ENCODE measurements at places on chromosomes 4 and X.

DNA sequence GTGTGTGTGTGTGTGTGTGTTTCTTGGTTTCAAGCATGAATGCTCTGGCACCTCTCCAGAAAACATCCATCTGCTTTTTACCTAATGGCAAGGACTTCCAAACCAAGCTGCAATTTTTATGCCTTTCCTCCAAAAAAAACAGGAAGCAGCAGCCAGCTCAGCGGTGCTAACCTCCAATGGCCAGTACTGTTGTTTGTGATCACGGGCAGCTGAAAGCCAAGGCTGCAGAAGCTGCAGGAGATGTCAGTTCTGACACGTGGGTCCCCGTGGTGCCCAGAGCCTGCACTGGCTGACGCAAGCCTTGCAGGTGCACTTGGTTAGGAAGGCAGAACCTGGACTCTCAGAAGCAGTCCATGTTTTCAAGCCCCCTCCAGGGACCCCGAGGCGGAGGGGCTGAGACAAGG lies 313.6 kb upstream of the DDX53 start:
- peak; percentile 41 for DNase-seq

GRCh38 chrX:69033936-69034335 lies 131.3 kb downstream of the PJA1 start:
- DNase-seq, result no peak

DNA sequence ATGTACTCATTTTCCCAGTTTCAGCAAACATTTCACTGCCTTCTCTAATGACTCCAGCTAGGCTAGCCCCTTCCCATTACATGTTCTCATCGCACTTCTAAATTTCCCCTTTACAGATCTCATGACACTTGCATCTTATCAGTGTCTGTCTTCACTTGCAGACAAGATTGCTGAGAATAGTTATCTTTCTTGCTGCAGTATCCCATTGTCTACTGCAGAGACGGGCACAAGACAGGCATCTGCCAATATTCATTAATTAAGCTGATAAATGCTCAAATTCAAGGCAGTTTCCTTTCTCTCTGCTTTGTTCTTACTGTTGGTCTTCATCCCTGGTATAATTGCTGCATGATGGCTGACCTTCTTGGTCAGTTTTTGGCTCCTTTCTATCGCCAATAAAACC lies 175.9 kb downstream of the ANTXR2 start:
- no peak for DNase-seq

- DNase-seq, result no peak
These were observed 26.0 kb upstream of the AWAT1 start for GRCh38 chrX:70208479-70208878.

- DNase-seq, result peak; percentile 36
These were observed 14.4 kb upstream of the SEPSECS start for GRCh38 chr4:25174674-25175073.

GRCh38 chr4:111636961-111637585 lies 508.2 kb upstream of the FAM241A start:
- DNase-seq, result no peak

DNA sequence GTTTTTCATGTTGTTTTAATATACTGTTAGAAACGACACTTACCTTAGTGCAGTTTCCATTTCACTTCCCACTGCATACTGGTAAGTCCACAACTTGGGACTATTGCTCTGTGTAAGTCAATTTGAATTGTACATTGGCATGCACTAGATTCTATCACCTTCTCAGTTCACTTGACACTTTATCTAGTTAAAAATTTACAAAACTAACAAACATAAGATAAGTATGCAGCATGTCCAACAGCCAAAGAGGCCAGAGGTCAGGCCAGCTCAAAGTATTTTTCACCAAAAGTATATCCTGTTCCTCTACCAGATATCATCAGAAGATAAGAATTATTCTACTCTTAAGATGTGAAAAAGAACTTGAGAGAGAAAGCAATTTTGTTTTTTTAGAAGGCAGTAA lies 75.9 kb downstream of the QRFPR start:
- no peak for DNase-seq

DNA sequence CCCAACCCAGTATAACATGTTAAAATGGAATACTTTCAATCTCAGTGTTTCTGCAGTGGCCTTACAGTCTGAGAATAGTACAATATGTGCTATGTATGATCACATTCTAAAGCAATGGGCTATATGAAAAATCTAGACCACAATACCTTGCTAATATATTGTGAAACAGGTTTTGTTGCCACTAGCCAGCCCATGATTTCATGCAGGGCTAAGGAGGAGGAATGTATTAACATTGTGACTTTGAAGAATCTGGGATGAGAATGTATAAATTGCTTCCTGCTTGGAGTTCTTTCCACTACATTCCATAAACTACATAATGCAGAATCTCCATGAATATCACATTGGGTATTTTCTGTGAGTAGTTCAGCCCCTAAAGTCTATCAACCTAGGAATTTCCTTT lies 935.4 kb upstream of the GRIA3 start:
- no peak for DNase-seq
